ENCODE measurements at places on chromosomes 13 and 19.

GRCh38 chr13:78060966-78061365 is 142.3 kb upstream of the EDNRB start:
- DNase-seq: no peak

DNA sequence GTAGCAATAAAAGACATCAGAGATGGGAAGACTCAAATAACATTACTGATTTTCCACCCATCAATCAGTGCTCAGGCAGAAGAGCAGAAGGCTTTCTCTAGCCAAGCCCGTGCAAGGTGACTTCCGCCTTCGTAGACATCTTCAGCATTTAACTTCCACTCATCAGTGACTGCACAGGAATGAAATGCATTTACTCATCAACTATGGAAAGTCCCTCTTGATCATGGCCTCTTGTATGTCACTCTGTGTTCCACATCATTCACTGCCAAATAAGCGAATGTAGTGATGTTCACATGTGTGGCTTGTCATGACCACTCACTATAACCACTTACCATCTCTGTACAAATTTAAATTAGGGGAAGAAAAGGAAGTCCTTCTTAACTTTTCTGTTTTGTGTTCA is 49.4 kb downstream of the SACS start:
- no peak for DNase-seq

- DNase-seq: no peak
Measured at GRCh38 chr13:113057084-113057483, 48.5 kb upstream of the F7 start.

GRCh38 chr13:90889906-90890834 is 457.3 kb upstream of the MIR17HG start:
- no peak for DNase-seq

Data from stimulated activated CD4-positive, alpha-beta T cell treated with anti-CD3 and anti-CD28 coated beads, Interleukin-4, amount 100 ng/mL, for 48 hours (primary cell).